Mononuclear cell (primary cell): ENCODE measurements at places on chromosomes 2 and 18. TPM values are rescaled to one million over a fixed set of nuclear protein-coding genes. Genes with fewer than 3 reads are reported as not detected.

BMP10 gene
- not detected for total RNA-seq

DSG4 gene
- total RNA-seq = not detected

MOGAT1 gene
- total RNA-seq = not detected

RIT2 gene
- total RNA-seq = not detected

ABCG8 gene
- total RNA-seq = not detected

SLC23A3 gene
- total RNA-seq = 0.31 TPM

TBR1 gene
- 0.10 TPM for total RNA-seq

HJURP gene
- 0.31 TPM for total RNA-seq

PFN4 gene
- not detected for total RNA-seq

SP100 gene
- 252 TPM for total RNA-seq

RND3 gene
- total RNA-seq = 0.42 TPM

ITPRIPL1 gene
- total RNA-seq = 4.7 TPM

RAPGEF4 gene
- 2.4 TPM for total RNA-seq

SDC1 gene
- total RNA-seq = not detected

STARD6 gene
- total RNA-seq = not detected
